ENCODE measurements at places on chromosomes 13 and 19.

DNA sequence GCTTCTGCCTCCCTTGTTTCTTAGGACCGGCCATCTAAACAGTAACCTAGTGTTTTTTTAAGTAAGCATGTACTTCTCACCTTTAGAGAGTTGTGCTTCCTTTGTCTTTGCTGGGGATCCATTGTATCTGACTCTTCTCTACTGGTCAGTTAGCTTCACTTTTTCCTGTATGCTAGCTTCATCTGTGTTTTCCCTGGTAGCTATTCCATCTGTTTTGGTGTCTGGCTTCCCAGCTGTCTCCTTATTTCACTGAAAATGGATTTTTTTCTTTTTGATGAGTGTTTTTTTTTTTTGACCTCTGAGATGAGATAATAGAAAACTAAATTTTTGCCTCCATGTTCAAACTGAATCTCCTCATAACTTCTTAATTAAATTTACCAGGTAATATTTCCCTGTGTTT, 637.0 kb upstream of the SLC10A2 start:
- DNase-seq: no peak

DNA sequence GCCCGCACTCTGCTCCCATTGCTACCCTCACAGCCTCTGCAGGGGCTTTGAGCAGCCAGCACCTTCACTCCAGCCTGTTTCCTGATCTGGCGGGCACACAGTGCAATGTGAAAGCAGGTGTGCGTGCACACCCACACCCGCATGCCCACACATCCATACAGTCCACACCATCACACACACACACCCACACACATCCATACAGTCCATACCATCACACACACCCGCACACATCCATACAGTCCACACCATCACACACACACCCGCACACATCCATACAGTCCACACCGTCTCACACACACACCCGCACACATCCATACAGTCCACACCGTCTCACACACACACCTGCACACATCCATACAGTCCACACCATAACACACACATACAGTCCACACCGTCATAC, 28.0 kb downstream of the PIAS4 start:
- DNase-seq: no peak

DNA sequence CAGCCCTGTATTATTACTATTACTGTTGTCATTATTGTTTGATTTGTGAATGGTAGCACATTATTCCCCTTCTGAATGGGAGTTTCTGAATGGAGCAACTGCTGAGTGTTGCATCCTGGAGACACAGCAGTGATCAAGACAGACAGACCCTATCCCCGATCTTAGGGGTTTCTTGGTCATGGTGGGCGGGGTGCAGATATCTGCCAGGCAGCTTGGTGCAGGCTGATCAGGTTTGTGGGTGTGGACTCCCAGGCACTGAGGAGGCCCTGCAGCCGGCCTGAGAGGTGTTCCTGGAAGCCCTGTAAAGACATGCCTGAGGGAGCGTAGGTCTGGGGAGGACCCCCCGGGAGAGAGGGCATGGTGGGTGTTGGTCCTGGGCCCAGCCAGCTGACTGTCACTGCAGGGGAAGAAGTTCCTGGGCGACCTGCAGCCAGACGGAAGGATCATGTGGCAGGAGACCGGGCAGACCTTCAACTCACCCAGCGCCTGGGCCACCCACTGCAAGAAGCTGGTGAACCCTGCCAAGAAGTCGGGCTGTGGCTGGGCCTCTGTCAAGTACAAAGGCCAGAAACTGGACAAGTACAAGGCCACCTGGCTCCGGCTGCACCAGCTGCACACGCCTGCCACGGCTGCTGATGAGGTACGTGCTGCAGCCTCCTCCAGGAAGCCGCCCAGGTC, 2.1 kb downstream of the MPND start:
- no peak for DNase-seq

- DNase-seq: no peak
These were observed 651 bp downstream of the OXGR1 start for GRCh38 chr13:96993634-96994016.

DNA sequence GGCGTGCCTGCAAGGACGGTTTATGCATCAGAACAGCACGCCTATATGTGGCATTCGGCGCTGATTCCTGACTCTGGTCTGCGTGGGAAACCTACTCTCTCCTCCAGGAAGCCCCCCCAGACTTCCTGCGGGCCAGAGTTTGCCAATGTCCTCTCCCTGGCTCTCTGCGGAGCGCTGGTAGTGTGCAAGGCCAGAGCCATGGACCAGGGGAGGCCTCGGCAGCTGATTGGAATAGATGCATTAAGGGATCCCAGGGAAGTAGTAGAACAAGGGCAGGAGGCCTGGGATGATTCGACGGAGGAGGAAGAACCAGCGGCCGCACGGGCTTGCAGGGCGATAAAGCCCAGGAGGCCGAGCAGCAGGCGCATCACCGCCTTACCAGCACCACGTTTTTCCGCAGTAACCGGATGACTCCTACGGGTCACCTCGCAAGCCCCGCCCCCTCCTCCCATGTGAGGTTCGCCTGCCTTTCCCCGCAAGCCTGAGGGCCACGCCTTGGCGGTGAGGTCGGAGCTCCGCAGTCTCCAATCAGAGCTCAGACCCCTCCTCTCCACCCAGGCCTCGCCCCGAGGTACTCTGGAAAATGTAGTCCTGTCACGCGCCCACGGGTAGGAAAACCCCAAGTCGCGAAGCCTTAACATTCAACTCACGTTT, 5.0 kb downstream of the CLEC11A start:
- peak; percentile 63 for DNase-seq

DNA sequence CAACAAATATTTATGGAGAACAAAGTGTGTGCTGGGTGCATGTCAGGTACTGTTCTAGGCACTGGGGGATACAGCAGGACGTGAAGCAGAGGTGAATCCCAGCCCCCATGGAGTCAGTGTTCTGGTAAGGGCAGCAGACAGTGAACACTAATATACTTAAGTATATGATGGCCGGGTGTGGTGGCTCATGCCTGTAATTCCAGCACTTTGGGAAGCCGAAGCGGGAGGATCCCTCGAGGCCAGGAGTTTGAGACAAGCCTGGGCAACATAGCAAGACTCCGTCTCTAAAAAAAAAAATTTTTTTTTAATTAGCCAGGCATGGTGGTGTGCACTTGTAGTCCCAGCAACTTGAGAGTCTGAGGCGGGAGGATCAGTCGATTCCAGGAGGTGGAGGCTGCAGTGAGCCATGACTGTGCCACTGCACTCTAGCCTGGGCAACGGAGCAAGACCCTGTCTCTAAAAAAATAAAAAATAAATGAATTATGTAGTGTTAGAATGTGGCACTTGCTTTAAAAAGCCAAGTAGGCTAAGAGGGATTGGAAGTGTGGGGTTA, 22.6 kb downstream of the CHST8 start:
- DNase-seq: no peak

DNA sequence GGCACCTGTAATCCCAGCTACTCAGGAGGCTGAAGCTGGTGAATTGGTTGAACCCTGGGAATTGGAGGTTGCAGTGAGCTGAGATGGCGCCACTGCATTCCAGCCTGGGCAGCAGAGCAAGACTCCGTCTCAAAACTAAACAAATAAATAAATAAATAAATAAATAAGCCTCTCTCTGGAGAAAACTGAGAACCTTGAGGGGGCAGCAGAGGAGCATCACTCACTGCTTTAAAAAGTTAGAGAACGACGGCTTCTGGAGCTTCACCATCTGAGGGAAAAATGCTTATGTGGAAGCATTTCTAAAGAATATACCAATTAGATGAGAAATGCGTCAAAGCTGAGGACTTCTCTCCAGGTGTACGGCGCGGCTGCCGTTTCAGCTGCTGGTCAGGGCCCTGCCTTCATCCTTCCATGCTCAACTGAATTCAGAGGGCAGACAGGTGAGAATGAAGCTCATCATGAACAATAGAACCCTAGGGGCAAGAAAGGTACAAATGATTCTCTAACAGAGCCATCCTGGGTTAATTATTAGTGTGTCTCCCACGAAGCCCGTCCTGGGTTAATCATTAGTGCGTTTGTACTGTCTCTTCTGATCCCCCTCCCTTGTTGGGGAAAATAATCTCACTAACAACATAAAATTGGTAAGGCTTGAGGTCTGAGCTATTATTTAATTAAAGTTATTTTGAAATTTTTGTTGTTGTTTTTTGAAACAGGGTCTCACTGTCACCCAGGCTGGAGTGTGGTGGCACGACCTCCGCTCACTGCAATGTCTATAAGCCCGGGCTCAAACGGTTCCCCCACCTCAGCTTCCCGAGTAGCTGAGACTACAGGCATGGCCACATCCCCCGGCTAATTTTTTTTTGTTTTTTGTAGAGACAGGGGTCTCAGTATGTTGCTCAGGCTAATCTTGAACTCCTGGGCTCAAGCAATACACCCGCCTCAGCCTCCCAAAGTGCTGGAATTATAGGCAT, 80.1 kb downstream of the IPO5 start:
- no peak for DNase-seq
